ENCODE measurements at places on chromosomes 1 and 21.

GRCh38 chr1:110872366-110872744, 593 bp upstream of the CD53 start:
- DNase-seq, result no peak

GRCh38 chr1:17239420-17239819, 9.5 kb upstream of the PADI3 start:
- no peak for DNase-seq

- DNase-seq, result no peak
These were observed 25.3 kb downstream of the ACTA1 start for GRCh38 chr1:229408458-229409037.

- no peak for DNase-seq
These were observed 10.8 kb downstream of the DPT start for GRCh38 chr1:168717906-168718891.

DNA sequence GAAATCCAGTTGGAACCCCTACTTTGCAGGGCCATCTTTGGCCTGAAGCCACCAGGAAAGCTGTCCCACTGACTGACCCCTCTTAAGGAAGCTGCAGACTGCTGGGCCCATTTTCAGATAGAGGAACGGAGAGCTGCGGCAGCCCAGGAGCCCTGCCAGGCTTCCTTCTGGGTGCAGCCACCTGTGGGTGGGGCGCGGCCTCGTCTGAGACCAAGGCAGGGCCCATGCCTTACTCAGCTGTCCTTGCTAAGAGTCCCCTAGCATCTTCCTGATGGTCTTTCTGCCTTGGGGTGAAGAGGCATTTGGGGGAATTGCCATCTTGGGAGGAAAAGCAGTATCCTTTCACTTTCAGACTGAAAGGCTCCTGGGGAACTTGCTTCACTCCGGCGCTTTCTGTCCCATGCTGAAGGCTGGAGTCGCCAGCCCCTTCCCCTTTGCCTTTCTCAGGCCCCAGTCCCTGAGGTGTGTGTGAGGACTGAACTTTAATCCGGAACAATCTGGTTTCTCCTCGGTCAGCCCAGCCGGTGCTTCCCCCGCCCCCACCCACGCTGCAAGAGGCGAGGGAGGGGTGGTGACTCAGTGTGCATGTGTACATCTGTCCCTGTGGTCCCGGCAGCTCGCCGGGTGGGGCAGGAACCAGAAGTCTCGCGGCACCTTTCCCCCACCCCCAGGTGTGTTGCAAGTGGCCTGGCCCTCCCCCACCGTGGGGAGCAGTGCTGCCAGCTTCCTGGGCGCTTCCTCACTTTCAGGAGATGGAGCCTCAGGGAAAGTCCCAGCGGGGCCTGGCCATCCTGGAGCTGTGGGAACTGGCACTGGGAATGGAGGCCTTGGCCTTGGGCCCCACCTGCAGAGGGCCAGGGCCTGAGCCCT, 5.1 kb downstream of the ZC3H12A start:
- no peak for DNase-seq

GRCh38 chr1:37809942-37810341, 1.9 kb upstream of the YRDC start:
- DNase-seq, result no peak

- DNase-seq, result no peak
These were observed 13.9 kb upstream of the ACTA1 start for GRCh38 chr1:229447809-229448252.

GRCh38 chr1:246748867-246749266, 24.7 kb downstream of the SCCPDH start:
- no peak for DNase-seq

DNA sequence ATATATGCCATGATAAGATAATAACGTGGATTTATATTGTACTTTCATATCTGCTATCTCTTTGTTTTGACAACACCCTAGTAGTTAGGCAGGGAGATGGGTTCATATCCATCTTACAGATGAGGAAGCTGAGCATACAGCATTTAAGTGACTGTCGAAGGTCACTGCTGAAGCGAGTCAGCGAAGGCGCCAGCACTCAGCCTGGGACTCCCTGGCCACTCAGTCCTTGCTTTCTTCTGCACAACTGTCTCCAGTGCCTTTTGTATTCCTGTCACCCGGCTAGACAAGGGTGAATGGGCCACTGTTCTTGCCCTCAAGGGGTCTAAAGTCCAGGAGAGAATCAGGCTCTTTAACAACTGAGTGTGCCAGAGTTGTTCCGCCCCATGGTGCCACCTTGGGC, 3.1 kb downstream of the ARHGEF10L start:
- DNase-seq, result no peak

All from stimulated activated CD8-positive, alpha-beta memory T cell treated with anti-CD3 and anti-CD28 coated beads, Interleukin-4, amount 100 ng/mL, for 1 hour (primary cell).